ENCODE measurements at places on chromosomes 2 and 18.

DNA sequence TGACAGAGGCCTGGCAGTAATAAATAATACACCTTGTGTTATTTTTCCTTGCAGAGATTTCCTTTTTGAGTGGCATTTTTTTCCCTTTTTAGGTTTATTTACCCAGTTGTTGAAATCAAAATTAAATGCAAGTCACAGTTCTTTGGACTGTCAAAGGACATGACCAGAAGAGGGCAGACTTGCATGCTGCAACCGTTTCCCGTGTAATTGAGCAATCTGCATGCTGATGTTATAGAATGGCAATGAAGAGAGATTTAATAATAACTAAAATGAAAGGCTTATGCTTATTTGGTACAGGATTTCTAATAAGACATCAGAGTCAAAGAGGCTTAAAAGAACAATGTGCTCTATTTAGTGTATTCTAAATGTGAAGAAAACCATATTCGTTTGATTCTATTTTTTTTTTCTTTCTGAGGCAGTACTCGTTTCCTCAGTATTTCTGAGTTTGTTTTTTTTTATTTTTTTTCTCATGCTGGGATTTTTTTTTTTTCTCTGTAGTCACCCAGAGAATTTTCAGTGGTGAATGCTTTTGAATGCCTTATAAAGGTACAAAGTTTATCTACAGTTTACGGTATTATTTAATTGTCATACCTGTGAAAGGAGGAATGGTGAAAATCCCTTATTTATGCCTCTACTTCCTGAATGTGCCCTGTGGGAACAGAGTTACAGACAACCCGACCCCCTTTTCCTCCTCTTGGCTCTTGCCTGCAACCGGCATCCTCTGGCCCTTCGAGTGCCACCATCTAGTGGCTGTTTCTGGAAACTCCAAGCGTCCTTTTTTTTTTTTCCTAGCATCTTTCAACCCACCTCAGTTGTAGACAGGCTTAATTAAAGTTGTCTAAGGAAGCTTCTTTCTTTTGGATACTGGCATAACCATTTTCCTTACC lies 368.5 kb downstream of the LRRTM1 start:
- DNase-seq: peak; percentile 67

DNA sequence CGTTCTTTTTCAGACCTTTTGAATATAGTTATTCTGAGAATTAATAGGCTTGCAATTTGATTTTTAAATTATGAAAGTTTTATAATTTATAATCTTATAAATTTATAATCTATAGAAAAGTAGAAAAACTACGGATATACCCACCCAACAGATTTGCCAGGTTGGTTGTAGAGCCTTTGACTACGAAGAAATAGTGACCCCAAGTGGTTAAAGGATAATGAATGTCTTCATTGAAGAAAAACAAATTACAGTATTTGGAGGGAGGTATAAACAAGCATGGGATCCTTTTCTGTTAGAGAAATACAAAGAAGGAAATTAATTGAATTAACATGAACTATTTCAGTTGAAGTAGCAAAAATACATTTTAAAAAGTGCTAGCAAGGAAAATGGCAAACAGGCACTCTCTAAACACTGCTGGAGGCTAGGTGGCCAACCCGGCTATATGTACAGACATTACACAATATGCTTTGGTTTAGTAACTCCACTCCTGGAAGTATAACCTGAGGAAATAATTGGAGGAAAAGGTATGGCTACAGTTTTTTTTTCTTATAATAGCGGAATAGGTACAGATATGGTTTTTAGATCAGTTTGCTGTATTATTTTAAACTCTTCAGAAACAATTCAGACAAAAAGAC lies 110.9 kb downstream of the MIB1 start:
- DNase-seq: no peak

- DNase-seq: no peak
These were observed 797 bp downstream of the NXPH2 start for GRCh38 chr2:138779406-138779780.

DNA sequence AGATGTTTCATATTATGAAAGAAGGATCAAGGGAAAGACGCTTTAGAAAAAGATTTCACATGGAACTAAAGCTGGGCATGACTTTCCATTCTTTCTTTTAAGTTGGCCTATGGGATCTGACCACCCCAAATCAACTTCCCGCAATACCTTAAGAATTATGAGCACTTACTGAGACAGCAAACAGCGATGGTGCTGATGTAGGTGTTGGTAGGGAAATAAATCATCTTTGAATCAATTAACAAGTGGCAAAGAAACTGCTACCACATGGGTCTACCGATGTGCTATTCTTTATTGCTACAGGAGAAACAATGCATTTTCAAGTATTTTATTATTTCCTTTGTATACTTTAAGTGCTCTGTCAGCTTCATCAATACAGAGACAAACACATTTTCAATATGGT lies 239.6 kb downstream of the PIEZO2 start:
- no peak for DNase-seq

DNA sequence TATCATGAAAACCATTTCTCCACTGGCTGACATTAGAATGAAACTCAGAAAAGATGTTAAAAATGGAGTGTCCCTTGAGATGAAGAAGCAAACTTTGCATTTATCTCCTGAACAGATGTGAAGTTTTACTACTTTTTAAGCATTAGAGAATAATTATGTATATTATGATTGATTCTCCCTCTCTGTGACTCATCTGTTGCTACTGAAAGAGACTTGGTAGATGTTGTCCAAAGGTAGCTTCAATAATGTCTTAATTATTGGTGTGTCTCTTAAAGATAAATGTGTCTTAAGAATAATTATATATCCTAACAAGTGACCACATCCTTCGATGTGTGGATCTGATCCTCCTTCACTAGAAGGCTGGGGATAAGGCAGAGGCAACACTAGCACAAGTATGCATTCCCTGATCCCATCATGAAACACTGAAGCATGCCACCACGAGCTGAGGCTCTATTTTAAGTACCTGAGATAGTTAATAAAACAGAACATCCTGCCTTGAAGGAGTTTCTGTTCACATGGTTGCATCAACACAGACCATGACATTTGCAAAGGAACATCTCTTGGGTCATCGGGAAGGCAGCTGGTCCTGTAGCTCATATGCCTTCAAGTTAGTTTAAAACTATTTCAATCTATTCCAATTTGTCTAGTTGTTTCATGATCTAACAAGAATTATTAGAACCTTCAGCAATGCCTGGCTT lies 15.5 kb downstream of the RND3 start:
- DNase-seq: no peak

- no peak for DNase-seq
These were observed 100.1 kb upstream of the APCDD1 start for GRCh38 chr18:10354241-10354811.

DNA sequence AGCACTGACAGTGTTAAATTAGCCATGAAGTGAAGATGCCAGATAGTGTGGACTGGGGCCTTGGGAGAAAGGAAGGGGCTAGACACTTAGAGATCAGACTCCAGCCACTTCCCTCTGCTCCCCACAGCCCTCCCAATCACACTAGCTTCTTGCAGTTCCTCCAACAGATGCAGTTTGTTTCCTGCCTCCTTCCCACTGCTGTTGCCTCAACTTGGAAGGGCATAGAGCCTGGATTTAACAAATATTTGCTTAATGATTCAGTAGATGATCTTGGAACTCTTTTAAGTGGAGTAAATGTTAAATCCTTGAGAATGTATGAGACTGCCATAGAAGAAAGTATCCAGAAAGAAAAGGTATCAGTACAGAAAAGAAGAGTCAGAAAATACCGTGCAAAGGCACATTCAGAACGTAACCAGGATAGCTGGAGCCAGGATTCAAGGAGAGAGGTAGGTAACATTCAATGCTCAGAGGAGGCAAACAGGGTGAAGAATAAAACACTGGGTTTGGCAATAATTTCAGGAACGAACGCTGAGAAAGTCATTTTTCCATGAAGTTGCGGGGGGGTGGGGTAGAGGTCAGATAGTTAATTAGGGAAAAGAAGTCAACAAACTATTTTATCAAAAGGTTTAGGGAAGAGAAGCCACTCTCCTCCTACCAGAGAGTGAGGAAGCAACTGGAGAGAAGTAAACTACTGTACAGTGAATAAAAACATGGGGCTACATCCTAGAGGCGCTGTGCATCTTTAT lies 1.3 kb upstream of the BZW1 start:
- no peak for DNase-seq

- no peak for DNase-seq
These were observed 195.1 kb upstream of the CCDC150 start for GRCh38 chr2:196444442-196444841.

- DNase-seq: no peak
These were observed 49.6 kb downstream of the ZBTB7C start for GRCh38 chr18:48359626-48360025.

DNA sequence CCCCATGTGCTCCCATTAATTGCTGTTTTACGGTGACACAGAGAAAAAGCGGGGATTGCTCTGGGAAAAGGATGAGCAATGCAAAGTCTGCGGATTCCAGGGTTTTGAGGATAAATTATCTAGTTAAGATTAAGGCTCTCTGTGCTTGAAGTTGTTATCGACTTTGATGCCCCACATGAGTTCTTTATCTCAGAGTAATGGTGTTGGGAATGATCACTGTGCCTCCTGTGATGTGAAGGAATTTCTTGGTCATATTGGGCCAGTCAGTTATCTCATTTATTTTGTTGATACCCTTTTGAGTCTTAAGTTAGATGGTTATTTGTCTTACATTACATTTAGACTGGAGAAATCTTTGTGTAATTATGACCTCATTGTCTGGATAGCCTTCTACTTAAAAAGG lies 184.6 kb upstream of the MEX3C start:
- no peak for DNase-seq

DNA sequence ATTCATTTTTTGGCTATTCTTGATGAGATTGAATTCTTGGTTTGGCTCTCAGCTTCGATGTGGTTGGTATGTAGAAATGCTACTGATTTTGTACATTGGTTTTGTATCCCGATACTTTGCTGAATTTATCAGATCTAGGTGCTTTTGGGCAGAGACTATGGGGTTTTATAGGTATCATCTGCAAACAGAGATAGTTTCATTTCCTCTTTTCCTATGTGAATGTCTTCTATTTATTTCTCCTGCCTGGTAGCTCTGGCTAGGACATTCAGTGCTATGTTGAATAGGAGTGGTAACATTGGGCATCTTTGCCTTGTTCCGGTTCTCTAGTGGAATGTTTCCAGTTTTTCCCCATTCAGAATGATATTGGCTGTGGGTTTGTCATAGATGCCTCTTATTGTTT lies 5.5 kb upstream of the TACR1 start:
- no peak for DNase-seq

DNA sequence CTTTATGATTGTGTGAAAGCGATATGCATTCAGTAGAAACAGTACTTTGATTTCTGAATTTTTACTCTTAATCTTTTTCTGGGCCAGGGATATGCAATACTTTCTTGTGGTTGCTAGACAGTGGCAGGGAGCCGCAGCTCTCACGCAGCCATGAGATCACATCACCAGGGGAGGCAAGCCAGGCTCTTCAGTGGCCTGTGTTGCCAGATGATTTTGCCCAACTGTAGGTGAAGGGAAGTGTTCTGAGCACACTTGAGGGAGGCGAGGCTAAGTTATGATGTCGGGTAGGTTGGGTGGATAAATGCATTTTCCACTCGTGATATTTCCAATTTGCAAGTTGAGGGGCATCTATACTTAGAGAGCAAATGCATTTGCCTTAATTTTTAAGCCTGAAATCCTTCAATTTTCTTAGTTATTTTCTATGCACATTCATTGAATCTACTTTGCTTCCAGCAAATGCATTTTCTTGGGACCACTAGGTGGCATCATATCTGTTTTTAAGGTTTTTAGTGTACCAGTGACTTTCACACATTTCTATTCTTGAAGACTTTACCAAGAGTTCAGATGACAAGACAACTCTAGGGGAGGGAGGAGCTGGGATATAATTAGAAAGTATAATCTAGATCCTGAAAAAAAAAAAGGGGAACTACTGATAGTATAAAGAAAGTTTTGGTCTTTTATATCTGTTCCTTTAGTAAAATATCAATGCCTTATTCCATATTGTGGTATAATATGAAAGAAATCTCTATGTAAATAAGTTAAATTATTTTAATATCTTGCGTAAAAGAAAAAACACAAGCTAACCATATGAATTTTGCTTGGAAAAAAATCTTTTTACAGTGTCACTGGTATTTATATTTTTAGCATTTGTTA lies 643.3 kb downstream of the SOCS6 start:
- no peak for DNase-seq

DNA sequence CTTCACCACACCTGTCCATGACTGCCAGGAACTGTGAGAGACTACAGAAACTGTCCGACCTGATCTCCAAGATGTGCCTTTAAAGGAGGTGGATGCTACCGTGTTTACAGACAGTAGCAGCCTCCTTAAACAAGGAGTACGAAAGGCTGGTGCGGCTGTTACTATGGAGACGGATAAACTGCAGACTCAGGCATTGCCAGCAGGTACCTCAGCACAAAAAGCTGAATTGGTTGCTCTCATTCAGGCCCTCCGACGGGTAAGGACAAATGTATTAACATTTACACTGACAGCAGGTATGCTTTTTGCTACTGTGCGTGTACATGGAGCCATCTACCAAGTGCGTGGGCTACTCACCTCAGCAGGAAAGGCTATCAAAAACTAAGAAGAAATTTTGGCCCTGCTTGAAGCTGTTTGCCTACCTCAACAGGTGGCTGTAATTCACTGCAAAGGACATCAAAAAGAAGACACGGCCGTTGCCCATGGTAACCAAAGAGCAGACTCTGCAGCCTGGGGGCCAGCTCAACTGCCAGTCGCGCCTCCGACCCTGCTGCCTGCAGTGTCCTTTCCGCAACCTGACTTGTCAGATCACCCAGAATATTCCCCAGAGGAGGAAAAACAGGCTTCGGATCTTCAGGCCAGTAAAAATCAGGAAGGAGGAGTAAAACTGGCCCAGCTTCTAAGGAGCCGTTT lies 30.9 kb downstream of the SKA1 start:
- peak; percentile 31 for DNase-seq

DNA sequence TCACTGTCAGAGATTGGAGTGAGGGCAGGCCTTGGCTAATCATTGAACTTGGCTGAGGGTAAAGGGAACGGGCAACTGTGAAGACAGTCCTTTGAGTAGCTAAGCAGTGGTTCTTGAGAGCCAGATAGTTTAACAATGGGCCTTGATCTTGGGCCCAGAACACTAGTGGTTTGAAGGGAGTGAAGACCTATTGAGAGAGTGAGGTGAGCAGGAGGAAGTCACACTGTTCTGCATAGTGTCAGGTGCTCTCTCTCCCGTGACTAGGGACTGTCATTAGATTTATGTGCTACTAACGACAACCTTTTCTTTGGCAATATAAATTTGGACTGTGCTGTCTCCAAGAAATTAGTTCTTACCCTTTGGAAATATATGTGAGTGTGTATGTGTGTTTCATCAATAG lies 44.6 kb upstream of the ALMS1 start:
- no peak for DNase-seq

GRCh38 chr2:8015848-8016600 lies 665.8 kb upstream of the ID2 start:
- DNase-seq: no peak

GRCh38 chr2:198807131-198807530 lies 650.6 kb downstream of the SATB2 start:
- DNase-seq: no peak

DNA sequence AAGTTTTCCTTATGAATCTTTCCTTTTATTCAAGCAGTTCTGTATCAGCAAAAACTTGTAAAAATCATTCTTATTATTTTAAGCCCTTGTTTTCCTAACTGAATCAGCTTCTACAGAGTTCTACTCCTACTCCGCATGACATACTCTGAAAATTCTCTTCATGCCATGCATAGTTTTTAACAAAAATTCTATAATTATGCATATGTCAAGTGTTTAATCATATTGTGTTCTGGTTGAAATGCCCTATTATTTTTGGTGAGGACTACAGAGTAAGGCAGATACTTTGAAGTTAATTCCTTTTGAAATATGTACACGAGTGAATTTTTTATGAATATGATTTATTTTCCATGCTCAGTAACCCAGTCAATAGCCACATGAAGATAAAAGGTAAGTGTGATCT lies 28.8 kb downstream of the ANKRD30B start:
- DNase-seq: no peak

Measured in WTC11 (cell line).